ENCODE measurements at places on chromosomes 5 and 9.

DNA sequence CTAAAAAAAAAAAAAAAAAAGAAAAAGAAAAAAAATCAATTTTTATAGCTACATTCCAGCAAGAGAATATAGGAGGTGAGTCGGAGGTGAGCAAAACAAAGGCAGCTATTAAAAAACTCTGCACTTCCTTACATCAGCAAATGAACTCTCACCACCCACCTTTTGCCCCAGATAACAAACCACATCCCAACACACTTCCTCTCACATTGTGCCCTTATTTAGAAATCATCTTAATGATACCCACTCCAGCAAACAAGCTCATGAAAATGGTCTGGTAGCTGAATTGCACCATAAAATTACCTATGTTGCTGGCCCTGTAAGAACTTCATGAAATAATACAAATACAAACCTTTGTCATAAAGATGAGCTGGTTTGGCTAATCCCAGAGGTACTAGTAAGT is 82.9 kb downstream of the CEMIP2 start:
- DNase-seq, result no peak

DNA sequence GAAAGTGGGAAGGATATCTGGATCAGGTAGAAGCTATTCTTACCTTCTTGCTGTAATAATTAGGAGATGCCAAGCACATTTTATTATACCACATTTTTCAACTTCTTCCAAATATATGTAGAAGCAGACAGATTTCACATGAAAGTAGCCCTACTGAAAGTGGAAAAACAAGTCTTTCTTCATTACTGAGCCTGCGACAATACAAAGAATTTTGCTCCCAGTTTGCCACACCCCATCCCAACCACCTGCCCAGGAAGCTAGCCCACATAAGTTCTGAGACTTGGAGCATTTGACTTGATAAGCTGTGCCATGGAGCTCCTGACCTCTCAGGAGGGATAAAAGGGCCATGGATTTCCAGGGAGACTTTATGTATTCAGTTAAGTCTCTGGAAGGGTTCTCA is 249.1 kb upstream of the ADCY2 start:
- no peak for DNase-seq

DNA sequence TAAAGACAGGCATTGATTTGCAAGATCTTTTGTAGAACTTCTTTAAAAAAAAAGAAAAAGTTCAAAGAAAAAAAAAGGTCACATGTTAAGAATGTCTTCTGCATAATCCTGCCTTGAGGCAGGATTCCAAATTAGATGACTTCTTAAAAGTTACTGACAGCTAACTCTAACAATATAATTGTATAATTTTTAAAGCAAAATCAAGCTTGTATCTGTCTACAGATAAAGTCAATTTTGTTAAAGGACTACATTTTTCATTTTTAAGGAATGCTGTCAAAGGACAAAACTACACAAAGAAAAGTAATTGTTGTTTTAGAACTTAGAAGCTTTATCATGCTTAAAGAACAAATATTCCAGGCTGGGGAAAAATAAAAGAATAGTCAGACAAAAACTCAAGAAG is 57.8 kb downstream of the MPDZ start:
- no peak for DNase-seq

DNA sequence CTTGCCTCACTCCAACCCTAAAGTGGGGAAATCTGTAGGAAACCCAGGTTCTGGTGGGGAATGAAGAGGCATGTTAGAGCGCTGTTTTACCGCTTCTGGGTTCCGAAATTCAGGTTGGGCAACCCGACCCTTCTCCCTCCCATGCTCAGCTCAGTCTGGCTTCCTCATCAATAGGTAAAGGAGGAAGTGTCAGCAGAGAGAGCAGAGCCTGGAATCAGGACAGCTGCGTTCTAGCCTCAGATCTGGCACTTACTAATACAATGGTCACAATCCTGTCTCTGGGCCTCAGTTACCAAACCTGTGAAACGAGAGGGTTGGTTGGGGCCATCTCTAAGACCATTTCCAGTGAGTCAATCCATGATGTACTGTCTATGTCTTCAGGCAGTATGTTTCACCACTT is 16.2 kb upstream of the TNIP1 start:
- no peak for DNase-seq

- no peak for DNase-seq
Observed at GRCh38 chr5:125609011-125609410, 814.2 kb upstream of the GRAMD2B start.

- no peak for DNase-seq
Observed at GRCh38 chr5:76104027-76104426, 20.8 kb downstream of the SV2C start.

DNA sequence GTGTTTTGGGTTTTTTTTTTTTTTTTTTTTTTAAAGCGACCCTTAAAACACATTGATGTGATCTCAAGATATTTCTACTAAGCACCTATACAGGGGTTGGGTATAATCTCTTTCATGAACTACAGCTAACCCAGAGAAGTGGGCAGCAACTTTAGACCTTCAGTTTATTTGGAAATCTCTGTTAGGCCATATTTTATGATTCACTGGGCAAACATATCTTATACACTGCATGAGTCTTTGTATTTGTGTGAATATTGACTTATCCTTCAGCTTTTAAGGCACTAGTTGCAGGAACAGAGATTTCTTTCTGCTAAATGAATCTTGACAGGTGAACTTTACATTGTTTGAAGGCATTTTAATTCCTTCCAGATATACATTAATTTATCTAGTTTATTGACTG is 194.4 kb downstream of the ARRDC3 start:
- no peak for DNase-seq

DNA sequence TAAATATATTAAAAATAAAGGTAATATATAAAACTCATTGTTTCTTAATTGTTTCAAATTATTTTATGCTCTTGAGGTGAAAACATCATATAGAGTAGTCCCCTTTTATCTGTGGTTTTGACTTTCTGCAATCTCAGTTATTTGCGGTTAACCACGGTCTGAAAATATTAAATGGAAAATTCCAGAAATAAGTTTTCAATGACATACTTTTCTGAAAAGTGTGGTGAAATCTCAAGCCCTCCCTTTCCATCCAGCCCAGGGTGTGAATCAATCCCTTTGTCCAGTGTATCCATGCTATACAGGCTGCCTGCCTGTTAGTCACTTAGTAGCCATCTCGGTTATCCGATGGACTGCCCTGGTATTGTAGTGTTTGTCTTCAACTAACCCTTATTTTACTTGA is 546.7 kb upstream of the DMAC1 start:
- DNase-seq, result no peak

DNA sequence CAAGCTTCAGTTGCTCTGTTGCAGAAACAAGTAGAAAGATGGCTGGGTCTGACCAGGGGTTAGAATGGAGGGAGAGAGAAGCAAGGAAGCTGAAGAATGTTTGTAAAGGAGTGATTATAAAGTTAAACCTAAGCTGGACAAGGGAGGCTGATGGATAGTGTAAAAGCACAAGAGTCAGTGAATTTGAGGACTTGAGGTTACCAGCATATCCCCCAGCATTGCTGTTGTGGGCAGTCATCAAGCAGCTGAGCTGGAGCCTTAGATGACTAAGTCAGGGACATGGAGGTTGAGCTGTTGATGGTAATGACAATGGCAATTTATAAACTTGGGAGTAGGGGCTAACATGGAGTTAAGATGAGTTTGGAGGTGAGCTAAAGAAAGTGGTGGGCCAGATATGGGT is 131.5 kb downstream of the ERCC6L2 start:
- no peak for DNase-seq

DNA sequence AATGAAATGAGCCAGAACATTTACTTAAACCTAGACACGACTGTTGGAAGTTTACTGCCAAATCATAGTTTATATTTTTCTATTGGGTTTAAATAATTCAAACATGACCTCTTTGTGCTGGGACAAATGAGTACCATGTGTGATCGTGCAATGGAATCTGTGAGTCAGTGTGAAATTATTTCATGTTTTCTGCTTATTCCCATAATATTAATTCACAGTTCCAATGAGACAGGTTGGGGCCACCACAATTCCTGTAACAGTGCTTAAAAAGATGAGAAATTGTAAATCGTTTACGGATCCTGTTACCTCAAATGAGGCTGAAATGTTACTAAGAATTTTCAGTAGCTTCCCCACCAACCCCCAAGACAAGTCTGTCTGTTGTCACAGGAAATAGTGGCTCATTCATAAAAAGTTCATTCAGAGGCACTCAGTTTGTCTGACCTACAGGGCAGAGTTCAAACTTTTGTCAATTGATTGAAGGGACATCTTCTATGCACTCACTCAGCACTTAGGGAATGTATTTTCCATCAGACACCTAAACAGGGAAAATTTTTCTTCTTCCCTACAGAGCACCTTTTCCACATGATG is 563.9 kb upstream of the ADAMTS16 start:
- DNase-seq, result no peak

DNA sequence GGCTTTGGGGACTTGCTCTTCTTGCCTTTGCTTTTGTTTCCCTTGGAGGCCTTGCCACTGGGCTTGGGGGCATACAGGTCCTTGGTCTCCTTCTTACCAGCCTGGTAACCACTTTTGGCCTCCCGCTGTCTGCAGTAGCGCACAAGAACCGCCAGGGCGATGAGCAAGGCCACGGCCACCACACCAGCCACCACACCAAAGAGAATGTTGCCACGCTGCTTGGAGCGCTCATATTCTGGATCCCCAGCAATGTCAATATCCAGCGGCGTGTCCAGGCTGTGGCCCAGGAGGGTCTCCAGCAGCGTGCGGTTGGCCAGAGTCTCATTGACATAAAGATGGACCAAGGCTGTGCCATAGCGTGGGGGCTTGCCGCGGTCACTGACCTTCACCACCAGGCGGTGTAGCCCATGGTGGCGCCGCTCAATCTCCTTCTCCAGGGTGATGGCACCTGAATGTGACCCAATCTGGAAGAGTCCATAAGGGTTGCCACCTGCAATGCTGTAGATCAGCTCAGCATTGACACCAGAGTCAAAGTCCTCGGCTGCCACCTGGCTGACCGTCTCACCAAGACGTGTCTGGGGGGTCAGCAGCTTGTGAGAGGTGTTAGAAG is 14.5 kb downstream of the PCDH1 start:
- DNase-seq, result no peak

Data from activated CD4-positive, alpha-beta T cell treated with anti-CD3 and anti-CD28 coated beads for 24 hours (primary cell).